ENCODE measurements at places on chromosomes 2 and 18. TPM values are rescaled to one million over a fixed set of nuclear protein-coding genes. Genes with fewer than 3 reads are reported as not detected.

- DNase-seq, result peak; percentile 86
These were observed 107.7 kb upstream of the PPP1CB start for GRCh38 chr2:28643911-28644334.

DNA sequence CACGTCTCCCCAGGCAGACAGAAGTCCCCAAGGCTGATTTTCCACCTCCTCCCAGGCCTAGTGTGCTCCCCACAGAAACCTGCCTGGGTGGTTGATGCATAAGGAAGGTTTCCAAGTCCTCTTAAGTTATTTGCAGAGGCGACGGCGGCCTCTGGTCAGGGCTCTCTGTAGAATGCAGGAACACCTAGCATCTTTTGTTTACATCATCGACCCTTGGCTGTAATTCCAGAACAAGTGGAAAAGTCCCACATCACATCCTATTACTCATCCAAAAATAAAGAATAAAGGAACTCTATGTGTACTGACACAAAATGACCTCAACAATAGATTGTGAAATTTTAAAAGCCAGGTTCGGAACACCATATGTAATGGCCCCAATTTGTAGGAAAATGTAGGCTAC lies 211.1 kb downstream of the ALPK2 start:
- DNase-seq, result peak; percentile 66

GRCh38 chr2:83689402-83689801 lies 769.7 kb downstream of the SUCLG1 start:
- DNase-seq, result no peak

EIF5B gene
- 19.5 TPM for total RNA-seq

DNA sequence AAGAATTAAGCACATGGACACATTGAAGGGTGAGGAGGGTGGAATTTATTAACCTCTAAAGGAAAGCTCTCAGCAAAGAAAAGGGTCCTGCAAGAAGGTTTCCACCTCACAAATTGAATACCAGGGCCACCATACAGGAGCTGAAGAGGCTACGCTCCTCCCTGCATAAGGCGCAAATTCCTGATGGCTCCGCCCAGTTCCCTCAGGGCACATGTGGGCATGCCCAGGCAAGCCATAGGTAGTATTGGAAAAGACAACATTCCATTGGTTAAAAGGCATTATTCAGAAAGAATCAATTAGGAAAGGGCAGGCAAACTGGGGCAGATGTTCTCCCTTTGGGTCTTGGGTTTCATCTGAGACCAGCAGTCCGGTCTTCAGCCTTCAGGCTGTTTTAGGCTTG lies 161.2 kb downstream of the PTPRM start:
- DNase-seq, result no peak

GRCh38 chr2:67246791-67247190 lies 150.3 kb upstream of the ETAA1 start:
- no peak for DNase-seq

GRCh38 chr18:55968550-55968949 lies 380.6 kb upstream of the TCF4 start:
- DNase-seq, result peak; percentile 62

GRCh38 chr2:96264086-96264485 lies 1.7 kb downstream of the TMEM127 start:
- DNase-seq, result no peak

GRCh38 chr2:191122638-191123294 lies 28.0 kb downstream of the STAT4 start:
- DNase-seq, result no peak

DNA sequence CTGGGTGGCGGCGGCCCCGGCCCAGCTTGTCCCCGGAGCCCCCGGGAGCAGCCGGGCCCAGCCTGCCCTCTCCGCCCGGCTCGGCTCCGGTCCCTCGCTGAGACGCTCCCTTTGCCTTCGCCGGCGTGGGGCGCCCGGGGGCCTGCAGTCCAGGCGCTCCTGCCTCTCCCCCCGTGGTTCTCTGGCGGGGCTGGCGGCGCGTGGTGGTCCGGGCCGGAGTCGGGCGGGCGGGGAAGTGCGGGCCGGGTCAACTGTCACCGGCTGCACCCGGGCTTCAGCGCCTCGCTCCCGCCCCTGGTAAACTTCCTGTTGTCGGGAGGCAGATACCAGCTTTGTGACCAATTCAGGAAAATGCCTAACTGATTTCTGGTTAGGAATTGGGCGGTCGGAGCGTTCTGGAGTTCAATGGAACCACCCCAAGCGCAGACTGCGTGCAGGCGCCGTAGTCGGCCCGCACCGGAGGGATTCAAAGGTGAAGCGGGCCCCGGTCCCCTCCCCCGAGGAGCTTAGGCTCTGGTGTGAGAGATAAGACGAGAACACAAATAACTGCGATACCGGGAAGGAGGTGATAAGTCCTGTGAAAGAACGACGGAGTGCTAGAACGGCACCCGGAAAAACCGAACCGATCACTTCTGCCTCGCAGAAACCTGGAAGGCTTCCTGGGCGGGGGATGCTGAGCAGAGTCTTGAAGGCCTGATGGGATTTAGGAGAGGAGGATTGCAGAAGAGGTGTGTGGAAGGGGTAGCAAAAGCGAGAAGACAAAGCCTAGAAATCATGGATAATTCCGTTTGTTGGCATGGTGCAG lies 891 bp downstream of the CAB39 start:
- peak; percentile 37 for DNase-seq

IGFBP2 gene
- 3.5 TPM for total RNA-seq

EML6 gene
- 2.1 TPM for total RNA-seq

- no peak for DNase-seq
These were observed 140.2 kb upstream of the ETAA1 start for GRCh38 chr2:67256892-67257291.

DNA sequence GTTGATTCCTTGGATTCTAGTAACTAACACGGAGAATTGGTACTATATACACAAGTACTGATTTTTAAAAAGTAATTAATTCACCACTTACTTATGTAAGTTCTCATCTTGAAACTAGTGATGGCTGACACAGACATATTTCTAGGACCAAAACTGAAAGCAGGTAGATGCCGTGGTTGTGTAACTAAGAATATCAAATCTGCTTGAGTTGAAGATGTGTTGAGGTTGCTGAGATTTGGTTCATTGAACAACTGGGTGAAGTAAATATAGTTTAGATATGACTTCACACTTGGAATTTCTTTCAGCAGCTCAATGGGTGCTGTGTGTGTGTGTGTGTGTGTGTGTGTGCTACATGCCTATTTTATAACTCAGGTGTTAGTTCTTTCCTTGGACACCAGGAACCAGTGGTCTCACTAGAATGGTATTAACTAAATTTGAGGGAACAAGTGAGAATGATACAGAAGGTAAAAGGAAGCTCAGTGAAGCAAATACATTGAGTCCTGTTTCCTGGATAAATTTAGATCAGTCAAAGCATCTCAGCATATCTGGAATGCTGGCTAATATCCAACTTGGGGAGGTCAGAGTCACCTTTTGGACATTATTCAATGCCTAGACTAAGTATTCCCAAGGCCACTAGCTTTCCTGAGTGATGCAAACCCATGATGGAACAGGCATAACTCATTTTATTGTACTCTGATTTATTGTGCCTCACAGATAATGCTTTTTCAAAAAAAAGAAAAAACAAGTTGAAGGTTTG lies 110.7 kb upstream of the ZEB2 start:
- DNase-seq, result no peak

- DNase-seq, result no peak
These were observed 361.2 kb downstream of the FSIP2 start for GRCh38 chr2:186099826-186100225.

- DNase-seq, result no peak
These were observed 1385.5 kb upstream of the ZEB2 start for GRCh38 chr2:145905371-145905770.

GRCh38 chr18:7317804-7318231 lies 86.9 kb downstream of the LRRC30 start:
- DNase-seq, result peak; percentile 2

GRCh38 chr2:131724019-131724418 lies 196.3 kb downstream of the CCDC74A start:
- no peak for DNase-seq

PTCD3 gene
- 78.5 TPM for total RNA-seq

DNA sequence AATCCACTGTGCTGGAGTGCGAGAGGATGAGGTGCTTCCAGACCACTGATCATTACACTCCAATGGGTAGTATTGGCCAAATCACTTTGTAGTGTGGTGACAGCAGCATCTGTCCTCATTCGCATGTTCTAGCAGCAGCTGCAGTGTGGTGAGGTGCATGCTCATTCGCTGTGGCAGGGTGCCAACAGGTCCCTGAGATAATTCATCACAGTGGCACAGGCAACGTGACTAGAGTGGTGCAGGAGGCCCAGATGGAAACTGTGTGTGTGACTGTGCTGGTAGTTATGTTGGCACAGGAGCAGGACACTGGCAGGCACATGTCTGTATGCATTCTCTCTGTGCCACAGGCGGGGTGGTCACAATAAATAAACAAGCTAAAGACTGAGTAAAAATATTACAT lies 329.5 kb upstream of the SYT4 start:
- DNase-seq, result no peak

DNA sequence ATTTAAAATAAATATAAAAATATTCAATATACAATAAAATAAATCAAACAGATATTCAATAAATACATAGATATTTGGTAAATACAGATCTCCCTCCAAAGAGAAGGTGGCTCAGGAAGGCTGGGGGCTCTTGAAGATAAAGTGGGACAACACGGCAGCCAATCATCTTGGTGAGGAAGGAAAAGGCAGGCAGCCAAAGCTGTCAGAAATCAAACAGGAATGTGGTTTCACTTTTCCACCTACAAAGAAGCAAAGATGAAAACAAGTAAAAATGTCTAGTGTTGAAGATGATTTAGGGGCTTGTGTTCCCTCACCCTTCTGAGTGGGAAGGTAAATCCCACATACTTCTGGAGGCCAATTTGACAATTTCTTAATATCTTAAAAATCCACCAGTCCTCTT lies 85.7 kb downstream of the B3GNT2 start:
- DNase-seq, result no peak

GRCh38 chr18:75201282-75202270 lies 7.4 kb downstream of the PTGR3 start:
- no peak for DNase-seq

GRCh38 chr2:232781765-232782164 lies 5.4 kb upstream of the KCNJ13 start:
- peak; percentile 89 for DNase-seq

DNA sequence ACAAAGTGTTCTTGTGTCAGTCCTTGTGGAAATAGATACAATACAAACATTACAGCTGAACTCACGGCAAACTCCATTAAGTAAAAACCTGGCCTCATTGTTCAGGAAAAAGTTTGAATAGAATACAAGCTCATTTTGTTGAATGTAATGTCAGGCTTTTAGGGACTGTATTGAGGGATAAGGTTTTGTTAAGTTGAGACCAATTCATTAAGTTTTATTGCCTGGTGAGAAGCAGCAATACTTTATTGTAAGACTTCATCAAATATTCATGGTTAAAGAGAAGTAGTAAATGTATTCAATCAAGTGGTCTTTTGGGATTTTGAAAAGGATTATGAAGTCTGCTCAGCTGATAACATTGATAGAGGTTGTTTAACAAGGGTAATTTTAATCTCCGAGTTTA lies 35.4 kb upstream of the METAP1D start:
- no peak for DNase-seq

UGT1A10 gene
- total RNA-seq, result not detected

GRCh38 chr2:36680012-36680411 lies 16.5 kb upstream of the VIT start:
- no peak for DNase-seq

DNA sequence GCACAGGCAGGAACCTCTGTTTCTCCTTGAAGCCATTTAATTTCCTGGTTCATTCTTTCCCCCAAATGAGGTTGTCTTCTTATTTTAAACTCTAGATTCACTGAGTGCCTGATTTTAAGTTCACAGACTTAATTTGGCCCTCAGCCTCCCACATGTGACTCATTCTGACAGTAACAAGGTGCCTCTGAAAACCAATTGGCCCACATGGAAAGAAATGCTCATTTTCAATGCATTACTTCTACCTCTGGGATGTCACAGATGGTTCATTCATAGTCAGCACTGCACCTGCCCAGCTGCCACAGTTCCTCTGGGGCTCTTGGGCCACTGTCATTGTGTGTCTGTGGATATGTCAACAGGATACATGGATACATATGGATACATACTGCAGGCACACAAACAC lies 140.4 kb upstream of the CAPN13 start:
- no peak for DNase-seq

DNA sequence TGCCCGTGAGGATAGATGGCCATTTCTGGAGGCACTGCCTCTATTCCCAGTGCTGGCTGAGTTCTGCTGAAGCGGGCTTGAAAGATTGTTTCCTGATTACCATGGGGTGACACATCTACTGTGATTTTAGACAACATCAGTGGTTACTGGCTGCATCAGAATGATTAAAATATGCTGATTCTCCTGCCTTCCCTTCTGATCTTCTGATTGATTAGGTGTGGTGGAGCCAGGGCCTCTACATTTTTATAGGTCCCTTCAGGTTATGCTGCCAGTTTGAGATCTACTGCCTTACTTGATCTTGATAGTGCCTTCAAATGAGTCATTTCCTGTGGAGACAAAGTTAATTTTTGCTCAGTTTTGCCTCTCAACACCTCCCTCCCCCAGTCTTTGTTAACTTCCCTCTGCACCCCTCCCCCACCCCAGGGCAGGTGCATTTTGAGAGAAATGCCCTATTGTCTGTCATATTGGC lies 31.6 kb upstream of the SNORC start:
- DNase-seq, result peak; percentile 55

GRCh38 chr2:125398738-125399524 lies 1257.0 kb upstream of the GYPC start:
- no peak for DNase-seq

GRCh38 chr2:109677835-109678580 lies 63.8 kb downstream of the SOWAHC start:
- DNase-seq, result no peak

DNA sequence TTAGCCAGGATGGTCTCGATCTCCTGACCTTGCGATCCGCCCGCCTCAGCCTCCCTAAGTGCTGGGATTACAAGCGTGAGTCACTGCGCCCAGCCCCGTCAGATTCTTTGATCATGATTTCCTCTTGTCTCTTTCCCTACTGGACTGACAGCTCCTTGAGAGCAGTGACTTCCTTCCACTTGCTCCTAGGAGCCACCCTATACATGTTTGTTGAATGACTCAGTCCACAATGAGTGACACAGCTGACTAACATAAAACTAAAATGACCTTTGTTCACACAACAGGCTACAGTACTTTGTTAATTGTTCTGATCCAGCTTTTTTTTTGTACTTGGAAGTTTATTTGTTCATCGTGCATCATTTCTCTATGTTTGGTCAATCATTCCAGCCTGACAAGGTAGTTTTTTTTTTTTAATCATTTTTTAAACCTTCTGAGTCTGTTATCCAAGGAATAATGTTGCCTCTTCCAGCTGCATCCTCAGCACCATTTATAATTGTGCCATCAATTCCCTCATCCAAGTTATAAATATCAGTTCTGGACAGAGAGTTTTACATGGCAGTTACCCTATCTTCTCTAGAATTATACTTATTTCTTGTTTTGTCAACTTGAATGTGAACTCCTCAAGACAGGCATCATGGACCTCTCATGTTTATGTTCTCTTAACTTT lies 42.9 kb upstream of the TUBA3E start:
- peak; percentile 85 for DNase-seq

ITGAV gene
- total RNA-seq, result 170 TPM

AGBL5 gene
- total RNA-seq, result 32.3 TPM

DNA sequence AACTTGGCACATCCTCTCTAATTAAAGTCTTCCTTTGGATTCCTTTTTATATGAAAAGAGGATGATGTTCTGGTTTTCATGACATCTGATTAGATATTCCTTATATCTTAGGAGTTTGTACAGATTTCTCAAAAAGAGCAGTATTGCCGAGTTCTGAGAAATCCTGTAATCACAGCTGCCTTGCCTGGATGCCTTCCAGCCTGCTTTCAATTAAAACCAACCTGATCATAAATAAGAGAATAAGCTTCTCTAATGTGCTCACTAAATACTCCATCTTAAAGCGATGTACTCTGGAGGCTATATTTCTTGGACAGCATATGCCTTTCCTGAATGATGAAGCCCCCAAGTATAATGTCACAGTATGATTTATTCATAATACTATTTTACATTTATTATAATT lies 1203.8 kb upstream of the PIK3C3 start:
- no peak for DNase-seq
